ENCODE measurements at places on chromosomes 5 and 9. TPM values are rescaled to one million over a fixed set of nuclear protein-coding genes. Genes with fewer than 3 reads are reported as not detected.

FOXD4L5 gene
- 0.07 TPM for total RNA-seq

DNA sequence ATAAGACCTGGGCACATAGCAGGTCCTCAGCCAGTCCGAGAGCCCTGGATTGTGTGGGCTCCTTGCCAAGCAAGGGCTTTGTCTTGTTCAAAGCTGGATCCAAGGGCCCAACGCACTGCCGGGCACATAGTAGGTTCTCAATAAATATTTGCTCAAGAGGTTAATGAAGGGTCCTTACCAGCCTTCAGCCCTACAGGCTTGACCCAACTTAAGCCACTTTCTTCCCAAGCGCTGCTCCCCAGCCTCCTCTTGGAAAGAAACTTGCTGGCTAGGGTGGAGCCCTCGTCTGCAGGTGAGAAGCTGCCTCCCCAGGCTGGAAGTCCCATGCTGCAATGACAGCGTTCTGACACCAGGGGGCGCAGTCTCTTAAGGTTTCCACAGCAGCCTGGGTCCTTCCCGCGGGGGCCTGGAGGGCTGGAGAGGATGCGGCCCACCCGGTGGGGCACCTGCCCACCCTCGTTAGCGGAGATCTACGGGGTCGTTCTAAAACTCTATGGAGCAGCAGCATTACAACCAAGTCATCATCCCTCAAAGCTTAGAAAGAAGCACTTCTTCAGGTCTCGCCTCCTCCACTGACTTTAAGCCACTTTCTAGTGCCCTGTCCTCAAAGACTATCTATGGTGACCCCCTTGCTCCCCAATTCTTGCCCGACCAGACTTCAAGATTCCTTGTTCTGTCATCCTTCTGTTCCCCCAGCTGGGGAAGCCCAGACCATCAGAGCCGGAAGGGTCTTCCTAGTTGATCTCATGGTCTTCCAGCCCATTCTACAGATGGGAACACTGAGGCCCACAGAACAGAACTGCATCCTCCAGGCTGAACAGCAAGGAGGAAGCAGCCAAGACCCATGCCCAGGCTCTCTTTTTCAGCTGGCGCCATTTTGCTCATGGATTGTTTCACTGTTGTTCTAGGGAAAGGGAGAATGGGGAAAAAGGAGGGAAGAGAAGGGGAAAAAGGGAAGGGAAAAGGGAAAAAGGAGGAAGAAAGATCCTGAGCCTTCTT, 115.4 kb downstream of the LHX2 start:
- H3K36me3 ChIP-seq: no peaks in the 10 kb centered on the region
- H3K4me3 ChIP-seq: no peak overlapping the region
- no peaks in the 10 kb centered on the region for H3K27me3 ChIP-seq
- H3K27ac ChIP-seq: no peak overlapping the region
- H3K4me1 ChIP-seq: peaks cover 7% of the 10 kb centered on the region

RNF183 gene
- total RNA-seq: 0.17 TPM

DRD1 gene
- total RNA-seq: not detected

GRCh38 chr9:97943308-97943855, 5.4 kb upstream of the HEMGN start:
- H3K4me3 ChIP-seq: no peak overlapping the region
- H3K27me3 ChIP-seq: peaks cover 62% of the 10 kb centered on the region
- no peaks in the 10 kb centered on the region for H3K4me1 ChIP-seq
- DNase-seq: no peak

DNA sequence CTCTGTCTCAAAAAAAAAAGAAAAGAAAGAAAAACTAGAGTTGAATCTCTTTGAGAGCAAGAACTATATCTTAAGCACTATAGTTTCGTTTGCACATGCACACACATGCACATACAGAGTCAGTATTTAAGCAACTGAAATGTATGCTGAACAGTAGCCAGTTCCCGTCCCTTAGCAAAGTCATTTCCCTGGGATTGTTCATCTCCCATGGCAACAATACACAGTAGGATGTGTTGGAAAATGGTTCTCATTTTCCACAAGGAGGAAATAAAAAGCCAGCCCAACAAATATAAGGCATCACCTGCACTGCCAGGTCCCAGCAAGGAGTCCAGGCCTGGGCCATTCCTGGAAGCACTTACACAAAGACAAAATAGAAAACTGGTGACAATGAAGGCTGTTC, 4.2 kb upstream of the ZNF346 start:
- H3K27ac ChIP-seq: no peak overlapping the region
- peaks cover 8% of the 10 kb centered on the region for H3K4me1 ChIP-seq
- H3K27me3 ChIP-seq: peaks cover 3% of the 10 kb centered on the region
- H3K4me3 ChIP-seq: no peak overlapping the region
- no peak for DNase-seq

DNA sequence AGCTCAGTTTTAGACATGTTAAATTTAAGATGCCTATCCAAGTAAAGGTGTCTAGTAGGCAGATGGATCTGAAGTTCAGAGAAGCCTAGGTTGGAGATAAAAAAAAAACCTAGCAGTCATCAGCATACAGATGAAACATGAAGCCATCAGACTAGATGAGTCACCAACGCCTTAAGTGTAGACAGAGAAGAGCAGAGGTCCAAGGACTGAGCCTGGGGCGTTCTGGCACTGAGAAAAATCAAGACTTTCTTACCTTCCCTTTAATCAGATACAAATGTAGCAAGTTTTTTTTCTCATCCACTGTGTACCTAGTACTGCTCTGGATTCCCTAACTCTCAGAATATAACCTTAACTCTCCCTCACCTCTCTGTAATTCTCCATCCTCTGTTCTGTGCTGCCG, 97.3 kb downstream of the SIL1 start:
- H3K4me3 ChIP-seq: no peak overlapping the region
- no peaks in the 10 kb centered on the region for H3K36me3 ChIP-seq
- peaks cover 27% of the 10 kb centered on the region for H3K4me1 ChIP-seq
- no peak for DNase-seq
- H3K27me3 ChIP-seq: no peaks in the 10 kb centered on the region

DNA sequence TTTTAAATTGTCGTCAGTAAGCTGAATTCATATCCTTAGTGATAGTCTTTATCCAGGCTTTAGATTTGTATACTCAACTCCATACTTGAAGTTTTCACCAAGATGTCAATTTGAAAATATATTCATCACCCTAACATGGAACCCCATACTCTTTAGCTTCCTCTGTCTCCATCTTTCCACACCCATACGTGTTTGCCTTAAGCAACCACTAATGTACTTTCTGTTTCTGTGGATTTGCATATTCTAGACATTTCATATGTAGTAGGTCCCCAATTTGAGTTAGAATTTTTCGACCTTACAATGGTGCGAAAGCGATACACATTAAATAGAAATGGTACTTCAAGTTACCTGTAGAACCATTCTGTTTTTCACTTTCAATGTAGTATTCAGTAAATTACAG, 65.2 kb downstream of the NSD1 start:
- no peak for DNase-seq
- peaks cover 54% of the 10 kb centered on the region for H3K36me3 ChIP-seq
- H3K4me1 ChIP-seq: no peaks in the 10 kb centered on the region
- H3K27ac ChIP-seq: peak overlapping the region; percentile 13

All from WTC11 (cell line).